ENCODE measurements at places on chromosomes 7 and 10.

- DNase-seq, result no peak
Measured at GRCh38 chr7:155792315-155792960, 19.8 kb downstream of the SHH start.

DNA sequence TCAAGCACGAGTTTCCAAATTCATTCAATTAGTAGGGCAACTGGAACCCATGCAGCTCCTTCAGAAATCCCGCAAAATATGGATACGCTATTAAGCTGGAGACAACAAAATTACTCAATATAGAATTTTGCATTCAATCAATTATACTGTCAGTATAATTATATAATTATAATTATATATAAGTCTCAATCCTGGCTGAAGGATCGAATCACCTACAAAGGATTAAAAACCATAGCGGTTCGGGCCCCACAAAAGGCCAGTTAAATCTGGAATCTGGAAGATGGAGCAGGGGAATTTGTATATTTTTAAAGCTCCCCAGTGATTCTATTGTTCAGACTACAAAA, 55.7 kb downstream of the FHIP2A start:
- DNase-seq, result no peak

DNA sequence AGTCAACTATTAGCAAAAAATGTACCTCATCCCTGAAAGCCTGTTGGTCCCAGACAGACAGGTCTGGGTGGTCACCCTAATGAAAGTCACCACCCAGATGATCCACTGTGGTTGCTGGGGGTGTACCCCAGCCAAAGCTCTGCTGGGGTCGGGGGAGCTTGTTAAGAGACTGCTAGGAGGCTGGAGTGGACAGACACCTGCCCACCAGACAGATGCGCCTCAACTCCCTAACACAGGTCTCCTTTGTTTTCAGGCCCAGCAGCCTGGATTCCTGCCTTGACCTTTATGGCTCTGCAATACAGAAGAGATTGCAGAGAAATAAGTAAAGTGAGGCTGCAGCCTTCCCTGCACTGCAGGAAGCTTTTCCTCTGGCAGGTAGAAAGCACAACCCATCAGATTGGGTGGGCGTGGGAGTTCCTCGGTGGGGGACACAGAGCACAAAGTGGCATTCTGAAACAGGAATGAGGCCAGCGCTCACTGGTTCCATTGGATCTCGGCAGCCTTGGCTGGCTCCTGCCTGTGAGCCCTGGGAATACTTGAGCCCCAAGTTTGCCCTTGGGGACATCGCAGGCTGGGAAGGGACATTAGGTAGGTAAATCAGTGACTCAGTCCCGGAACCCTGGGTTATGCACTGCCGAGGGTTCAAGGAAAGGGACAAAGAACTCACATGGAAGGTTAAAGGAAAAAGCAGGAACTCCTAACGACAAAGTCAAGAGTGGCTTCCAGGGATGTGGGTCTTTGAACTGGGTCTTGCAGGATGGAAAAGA, 18.0 kb upstream of the ZNF488 start:
- DNase-seq, result no peak

- no peak for DNase-seq
Measured at GRCh38 chr10:80324891-80325364, 31.6 kb downstream of the DYDC1 start.

Data from stimulated activated CD4-positive, alpha-beta T cell treated with anti-CD3 and anti-CD28 coated beads, Interleukin-12 subunit alpha, Interleukin-12 subunit beta, amount 100 ng/mL, for 24 hours (primary cell).